ENCODE measurements at places on chromosomes 4 and X.

DNA sequence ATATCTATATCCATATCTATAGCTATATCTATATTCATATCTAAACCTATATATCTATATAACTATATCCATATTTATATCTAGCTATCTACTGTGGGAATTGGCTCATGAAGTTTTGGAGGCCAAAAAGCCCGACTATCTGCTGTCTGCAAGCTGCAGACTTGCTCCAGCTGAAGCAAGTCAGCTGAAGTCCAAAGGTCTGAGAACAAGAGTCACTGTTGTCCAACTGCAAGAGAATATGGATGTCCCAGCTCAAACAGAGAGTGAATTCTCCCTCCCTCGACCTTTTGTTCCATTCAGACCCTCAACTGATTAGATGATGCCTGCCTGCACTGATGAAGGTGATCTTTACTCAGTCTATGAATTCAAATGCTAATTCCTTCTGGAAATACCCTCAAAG, 63.3 kb upstream of the VCX start:
- no peak for DNase-seq

DNA sequence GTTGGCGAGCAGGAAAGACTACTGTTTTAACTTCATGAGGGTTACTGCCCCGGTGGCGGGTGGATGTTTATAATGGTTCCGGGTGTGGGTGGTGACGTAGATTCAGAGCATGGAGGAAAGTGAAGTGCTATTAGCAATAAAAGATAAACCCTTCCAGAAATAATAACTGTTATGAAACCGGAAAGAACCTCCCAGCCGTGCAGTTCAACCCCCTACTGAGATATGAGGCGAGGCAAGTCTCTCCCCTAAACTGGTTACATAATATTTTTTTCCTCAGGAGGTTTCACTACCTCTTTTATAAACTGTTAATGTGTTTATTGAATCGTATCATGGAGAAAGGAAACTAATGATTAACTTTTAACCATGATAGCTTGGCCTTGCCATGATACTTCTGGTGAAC, 33.9 kb upstream of the STIM2 start:
- DNase-seq, result no peak

- DNase-seq, result no peak
Measured at GRCh38 chrX:68113837-68114572, 319.3 kb downstream of the OPHN1 start.

DNA sequence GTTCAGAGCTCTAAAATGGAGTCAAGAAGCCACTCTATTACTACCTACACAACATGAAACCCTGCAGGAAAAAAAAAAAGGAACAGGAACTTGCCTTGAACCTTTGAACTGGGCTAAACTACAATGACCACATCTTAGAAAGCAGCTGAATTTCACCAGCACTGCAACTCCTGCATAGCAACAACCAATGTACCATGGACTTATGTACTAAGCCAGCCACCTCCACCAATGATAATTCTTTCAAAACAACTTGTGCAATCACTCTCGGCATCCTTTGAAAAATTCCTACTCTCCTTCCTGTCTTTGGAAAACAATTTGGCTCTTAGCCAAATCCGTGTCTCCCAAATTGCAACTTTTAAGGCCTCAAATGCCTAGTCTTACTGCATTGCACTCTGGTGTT, 26.8 kb upstream of the FMR1 start:
- no peak for DNase-seq

DNA sequence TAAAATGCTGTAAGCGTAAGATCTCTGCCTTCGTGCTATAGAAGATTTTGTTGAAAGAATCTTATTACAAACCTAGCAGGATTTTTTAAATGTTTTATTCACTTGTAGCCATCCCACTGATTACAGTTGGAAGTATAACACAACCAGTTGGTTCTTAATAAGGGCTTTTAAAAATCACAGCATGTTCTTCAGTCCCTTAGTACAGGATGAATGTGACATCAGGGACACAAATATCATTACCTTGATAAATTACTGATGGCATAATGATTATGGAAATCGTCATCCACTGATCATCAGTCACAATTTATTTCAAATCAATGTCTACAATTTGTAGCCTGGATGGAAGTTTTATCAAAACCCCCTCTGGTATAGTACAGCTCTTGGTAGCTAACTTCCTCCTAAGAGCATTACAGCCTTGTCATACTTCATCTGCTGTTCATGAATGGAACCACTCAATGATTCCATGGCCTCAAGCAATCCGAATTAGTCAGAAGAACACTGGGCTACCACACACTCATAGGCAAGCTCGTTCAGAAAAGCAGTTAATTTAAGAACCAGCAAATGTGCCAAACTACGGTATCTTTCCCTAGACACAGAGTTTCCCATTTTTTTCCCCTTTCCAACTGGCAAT, 389.2 kb upstream of the TENM3 start:
- DNase-seq, result no peak

GRCh38 chrX:80022363-80023031, 7.9 kb downstream of the TBX22 start:
- DNase-seq, result no peak

DNA sequence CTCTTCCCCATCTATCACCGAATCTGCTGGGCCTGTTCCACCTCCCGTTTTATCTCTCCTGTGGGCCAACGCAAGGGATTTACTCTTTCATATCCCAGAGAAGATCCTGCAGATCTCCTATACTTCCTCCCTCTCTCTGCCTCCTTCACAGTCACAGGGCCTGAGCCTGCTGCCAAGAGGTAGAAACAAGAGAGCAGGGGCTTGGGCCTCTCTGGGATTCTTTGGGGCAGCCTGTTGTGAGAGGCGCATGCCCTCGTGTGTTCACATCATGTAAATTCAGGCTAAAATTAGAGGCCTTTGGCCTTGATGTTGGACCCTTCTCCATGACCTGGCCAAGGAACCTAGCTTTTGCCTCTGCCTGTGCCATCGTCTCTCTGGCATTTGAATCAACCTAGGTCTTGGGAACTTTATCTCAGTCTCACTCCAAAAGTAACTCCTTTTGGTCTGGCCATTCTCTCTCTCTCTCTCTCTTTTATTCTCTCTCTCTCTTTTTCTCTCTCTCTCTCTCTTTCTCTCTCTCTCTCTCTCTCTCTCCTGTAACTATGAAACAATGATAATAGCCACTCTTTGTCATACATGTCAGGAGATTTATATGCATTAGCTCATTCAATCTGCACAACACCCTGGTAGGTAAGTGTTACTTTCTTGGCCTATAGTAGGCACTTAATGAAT, 20.0 kb upstream of the EFNB1 start:
- no peak for DNase-seq

GRCh38 chr4:173443121-173443520, 44.2 kb upstream of the SCRG1 start:
- DNase-seq, result no peak

- no peak for DNase-seq
Measured at GRCh38 chrX:119107206-119107605, 20.4 kb downstream of the KIAA1210 start.

- no peak for DNase-seq
Measured at GRCh38 chr4:134147941-134148340, 53.6 kb downstream of the PABPC4L start.

DNA sequence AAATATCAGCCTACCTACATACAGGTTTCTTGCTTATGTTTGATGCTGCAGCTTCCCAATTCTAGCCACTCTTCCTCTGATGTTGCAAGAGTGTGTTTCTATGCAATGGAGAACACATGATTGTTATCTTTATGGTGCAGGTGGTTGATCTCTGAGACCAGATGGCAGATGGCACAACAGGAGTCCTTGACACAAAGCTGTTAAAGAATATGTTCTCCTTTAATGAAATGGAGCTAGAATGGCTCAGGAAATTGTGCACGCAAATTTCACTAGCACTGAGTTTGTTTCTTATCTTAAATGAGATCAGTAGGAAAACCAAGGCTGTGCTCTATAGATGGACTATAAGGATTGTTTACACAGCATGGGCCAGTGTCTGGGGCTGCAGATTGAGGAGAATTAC, 29.9 kb upstream of the TTC29 start:
- no peak for DNase-seq

GRCh38 chr4:53890461-53890860, 173.9 kb downstream of the CHIC2 start:
- DNase-seq, result no peak

DNA sequence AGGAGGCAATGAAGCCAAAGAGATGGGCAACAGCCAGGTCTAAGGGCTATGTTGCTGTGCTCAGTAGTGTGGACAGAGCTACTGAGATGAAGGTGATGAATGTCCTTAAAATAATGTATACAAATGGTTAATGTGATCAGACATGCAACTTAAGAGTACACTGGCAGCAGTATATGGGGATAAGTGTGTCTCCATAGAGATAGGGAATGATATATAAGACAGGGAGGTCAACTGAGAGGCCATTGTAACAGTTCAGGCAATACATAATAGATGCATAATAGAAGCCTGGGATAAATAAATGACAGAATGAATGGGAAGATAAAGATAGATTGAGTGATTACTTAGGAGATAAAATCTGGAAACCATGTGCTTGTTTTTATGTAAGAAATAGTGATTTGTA, 250.0 kb downstream of the CFAP299 start:
- no peak for DNase-seq

GRCh38 chrX:155218777-155219176, 2.5 kb downstream of the VBP1 start:
- no peak for DNase-seq

DNA sequence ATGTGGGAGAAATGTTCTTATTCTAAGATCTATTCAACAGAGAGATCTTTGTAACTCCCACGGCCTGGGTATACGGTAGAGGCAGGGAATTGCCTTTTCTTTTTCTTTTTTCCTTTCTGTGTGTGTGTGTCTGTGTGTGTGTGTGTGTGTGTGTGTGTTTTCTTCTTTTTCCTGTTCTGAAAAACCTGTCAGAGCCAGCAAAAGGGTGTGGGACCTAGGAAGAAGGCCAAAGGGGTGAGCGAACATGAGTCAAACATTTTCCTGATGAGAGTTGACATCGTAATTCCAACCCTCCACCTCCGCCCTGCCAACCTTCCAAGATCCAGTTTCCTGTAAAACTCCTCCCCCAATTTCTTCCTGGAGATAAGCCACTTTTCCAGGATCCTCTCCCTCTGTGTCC, 2.8 kb upstream of the CHIC2 start:
- DNase-seq, result no peak

- no peak for DNase-seq
Measured at GRCh38 chrX:11629593-11630211, 36.0 kb downstream of the ARHGAP6 start.

DNA sequence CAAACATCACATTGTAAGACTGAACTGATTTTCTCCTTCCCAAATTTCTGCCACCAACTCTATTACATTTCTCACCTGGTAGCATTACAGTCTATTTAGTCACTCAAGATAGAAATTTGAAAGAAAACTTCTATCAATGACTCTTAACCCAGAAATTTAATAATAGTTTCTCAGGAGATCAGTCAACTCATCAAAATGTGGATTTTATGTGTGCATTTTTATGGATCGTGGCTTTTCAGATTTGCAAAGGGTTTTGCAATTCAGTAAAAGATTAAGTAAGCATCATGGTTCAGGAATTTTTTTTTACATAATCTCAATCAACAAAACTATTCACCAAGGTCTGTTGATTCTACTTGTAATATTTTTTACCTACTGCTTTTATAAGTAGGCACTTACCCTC, 111.1 kb downstream of the CFAP299 start:
- DNase-seq, result no peak

DNA sequence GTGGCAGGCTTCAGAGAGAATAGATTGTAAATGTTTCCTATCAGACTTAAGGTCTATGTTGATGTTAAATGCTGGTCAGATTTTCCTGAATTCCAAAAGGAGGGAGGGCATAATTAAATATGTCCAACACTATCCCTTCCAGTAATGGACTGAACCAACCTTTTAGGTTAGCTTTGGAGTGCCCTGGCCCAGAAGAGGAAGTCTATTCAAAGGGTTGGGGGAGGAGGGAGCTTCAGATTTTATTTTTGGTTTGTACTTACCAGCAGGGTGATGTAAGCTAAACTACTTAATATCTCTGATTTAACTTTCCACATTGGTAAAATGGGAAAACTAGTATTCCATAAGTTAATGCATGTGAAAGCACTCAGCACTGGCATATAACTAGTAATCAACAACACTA, 91.1 kb downstream of the RBM46 start:
- no peak for DNase-seq

DNA sequence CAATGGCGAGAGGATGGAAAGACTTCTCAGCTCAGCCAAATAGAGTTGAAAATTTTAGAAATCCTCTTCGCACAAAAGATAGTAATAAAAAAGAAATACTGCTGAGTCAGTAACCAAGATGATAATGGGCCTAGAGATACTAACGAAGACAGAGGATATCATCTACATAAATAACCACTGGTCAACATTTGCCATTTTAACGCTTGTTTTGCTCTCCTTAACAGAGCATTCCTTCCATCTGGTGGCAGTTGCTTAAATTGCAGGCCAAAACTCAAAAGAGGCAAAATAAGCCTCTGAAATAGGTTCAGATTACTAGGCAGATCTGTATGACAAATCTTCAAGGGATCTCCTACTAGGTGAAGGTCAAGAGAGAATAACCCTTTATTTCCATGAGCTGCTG, 51.7 kb upstream of the MCF2 start:
- DNase-seq, result no peak

All from cardiac septum (tissue), 1 donor.